ENCODE measurements at places on chromosomes 4 and X.

DNA sequence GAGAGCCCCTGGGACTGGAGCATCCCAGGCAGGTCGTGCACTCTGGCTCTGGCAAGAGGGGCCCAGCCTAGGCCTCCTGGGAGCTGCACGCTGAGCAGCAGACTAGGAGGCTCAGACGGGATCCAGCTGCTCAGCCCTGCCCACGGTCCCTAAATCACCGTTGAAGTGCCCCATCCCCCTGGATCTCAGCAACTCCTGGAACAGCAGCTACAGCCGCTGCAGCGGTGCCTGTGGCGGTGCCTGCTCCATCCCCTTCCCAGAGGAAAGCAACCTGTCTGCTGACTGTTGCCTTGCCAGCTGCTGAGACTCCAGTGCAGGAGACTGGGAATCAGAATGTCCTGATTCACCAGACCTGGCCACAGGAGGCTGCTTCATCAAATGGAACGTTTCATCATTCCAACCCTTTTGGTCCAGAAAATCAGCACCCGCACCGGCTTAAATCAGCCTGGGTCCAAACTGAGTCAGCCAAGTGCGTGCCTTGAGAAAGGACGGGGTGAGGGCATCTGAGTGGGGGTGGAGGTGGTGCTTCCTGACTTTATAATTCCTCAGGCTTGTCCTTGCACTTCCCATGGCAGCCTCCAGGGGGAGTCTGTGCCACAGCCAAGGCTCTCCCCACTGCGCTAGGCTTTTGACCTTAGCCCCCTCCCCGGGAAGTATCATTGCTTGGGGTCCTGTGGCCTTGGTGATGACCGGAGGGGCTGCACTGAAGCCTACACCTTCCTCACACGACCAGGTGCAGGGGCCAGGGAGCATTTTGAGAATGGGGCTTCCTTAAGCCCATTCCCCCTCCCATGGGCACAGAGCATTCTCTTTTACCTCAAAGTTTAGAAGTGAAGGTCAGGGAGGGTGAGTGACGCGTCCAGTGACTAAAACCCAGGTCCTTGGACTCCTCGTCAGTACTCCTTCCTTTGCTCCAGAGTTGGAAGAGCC, 6.5 kb downstream of the ZNF185 start:
- peak; percentile 53 for DNase-seq

DNA sequence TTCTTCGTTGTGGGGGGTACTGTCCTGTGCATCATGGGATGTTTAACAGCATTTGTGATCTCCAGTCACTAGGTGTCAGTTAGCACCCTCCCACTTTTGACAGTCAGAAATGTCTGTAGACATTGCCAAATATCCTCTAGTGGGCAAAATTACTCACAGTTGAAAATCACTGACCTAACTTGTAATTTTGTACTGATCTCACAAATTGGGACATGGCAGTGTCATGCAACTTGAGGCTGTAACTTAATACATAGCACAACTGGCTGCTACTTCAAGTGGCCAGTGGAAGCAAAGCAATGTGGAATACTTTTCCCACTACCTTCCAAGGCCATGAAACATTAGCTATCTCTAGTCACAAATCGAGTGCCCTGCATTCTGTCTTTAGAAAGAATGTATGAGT, 23.2 kb upstream of the TSPAN7 start:
- no peak for DNase-seq

DNA sequence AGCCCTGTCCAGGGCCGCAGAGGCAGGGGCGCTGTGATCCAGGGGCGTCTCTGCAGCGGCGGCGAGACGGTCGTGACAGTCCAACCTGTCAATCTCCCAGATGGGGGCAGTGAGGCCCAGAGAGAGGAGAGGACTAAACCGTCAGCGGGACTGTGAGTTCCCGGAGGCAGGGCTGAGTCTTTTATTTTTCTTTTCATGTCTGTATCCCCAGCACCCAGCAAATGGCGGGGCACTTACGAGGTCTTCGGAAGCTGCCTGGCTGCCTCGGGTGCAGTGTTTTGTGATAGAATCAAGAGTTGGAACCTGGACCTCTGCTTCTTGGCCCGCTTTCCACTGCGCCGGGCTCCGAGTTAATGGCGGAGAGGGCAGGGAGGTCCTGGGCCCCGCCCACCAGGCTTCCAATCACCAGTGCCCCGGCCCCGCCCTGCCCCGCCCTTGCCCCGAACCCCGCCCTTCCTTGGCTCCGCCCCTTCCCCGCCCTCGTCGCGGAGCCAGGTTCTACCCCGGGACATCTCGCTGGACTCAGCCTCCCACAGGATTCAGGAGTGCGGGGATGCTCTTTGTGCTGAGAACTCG, 35.3 kb upstream of the GRPEL1 start:
- peak; percentile 95 for DNase-seq

- DNase-seq, result peak; percentile 41
Observed at GRCh38 chrX:43969504-43970501, 3.4 kb downstream of the NDP start.

- DNase-seq, result no peak
Observed at GRCh38 chr4:10697086-10697485, 12.5 kb upstream of the CLNK start.

DNA sequence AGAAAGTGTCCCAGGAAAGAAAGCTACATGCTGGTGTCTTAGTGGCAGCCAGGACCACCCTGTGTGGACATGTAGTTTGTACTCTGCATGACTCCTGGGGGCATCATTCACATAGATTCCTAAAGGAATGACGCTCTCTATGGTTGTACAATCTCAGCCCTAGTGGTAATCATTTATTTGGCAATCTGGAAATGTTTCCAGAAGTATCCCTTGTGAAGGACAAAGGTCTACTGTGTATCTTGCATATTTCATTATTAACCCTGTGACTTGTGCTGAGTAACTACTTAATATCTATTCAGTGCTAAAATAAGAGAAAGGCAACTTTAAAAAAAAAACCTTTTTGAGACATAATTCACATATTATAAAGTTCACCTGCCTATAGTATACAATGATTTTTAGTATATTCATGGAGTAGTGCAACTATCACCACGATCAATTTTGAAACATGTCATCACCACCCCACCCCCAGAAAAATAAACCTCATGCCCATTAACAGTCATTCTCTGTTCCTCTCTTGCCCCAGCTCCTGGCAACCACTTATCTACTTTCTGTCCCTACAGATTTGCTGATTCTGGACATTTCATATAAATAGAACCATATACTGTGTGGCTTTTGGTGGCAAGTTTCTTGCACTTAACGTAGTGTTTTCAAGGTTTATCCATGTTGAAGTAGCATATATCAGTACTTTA, 51.7 kb downstream of the SHROOM3 start:
- DNase-seq, result no peak

- no peak for DNase-seq
Observed at GRCh38 chr4:88163336-88163735, 4.9 kb upstream of the ABCG2 start.

- no peak for DNase-seq
Observed at GRCh38 chr4:182699795-182700194, 217.4 kb downstream of the DCTD start.

- no peak for DNase-seq
Observed at GRCh38 chrX:151765026-151765425, 30.5 kb downstream of the CNGA2 start.

DNA sequence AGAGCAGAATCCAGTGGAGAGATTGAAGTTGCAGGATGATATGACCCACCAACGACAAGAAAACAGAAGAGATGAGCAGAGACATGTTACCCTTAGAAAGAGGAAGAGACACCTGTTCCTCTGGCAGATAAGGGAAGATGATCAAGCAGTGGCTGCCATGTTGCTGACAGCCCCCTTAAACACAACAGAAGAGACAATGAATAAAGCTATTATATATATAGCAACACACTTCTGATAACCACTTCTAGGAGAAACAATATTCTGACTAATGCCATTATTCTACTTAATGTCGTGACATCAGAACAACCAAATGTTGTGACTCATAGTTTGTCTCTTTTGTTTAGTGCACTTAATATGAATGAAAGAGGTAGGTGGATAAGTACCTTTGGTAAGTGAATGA, 44.9 kb downstream of the SH3RF1 start:
- DNase-seq, result no peak

DNA sequence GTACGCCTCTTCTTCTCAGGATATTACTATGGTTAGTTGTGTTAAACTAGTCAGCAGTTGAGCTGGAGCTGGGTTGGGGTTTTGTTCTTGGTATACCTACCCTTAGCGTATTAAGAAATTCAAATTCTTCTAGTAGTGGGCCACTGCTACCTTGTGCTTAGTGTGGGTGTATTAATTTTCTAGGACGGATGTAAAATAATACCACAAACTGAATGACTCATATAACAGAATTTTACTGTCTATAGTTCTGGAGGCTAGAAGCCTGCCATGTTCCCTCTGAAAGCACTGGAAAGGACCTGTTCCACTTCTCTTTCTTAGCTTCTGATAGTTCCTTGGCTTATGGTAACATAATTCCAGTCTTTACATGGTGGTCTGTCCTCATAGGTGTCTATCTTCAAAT, 1274.7 kb downstream of the ADGRL3 start:
- DNase-seq, result no peak

GRCh38 chrX:18041656-18042055, 179.0 kb downstream of the BEND2 start:
- no peak for DNase-seq

DNA sequence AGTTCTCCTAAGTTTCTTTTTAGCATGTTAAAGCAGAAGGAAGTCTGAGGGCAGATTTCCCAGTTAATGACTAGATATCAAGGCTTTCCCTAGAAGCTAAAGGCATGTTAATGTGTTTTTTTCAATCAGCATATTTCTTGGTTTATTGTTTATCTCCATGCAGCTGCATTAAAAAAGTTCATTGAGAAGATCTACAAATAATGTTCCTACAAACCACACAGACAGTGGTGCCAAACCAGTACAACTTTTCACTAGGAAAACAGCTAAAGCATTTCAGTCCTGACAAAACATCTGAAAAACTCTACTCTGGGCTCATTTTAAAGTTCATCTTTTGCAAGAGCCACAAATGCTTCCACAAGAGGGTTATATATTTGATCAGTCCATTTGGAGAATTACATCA, 320.0 kb downstream of the ADGRL3 start:
- no peak for DNase-seq

DNA sequence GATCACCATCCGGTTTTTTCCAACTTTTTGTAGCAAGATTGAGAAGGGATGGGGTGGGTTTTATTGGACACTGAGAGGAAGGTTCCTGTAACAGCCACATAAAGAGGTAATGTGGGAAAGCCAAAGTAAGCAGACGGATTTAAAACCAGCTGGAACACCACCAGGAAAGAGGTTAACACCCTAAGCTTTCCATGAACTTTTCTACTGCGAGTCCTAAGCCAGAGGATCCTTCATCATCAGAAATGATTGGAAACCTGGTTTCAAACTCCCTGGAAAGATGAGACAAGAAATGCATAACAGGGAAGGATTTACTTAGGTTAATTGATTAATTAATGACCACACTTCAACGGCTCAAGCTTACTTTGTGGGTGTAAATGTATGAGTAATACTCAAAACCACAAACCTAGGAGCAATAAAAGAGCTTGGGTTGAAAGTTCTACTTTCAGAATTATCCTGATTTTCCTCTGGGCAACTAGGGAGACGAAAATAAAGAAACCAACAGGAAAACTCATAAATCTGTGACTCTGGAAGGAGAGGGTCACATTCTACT, 91.5 kb downstream of the COX18 start:
- no peak for DNase-seq

DNA sequence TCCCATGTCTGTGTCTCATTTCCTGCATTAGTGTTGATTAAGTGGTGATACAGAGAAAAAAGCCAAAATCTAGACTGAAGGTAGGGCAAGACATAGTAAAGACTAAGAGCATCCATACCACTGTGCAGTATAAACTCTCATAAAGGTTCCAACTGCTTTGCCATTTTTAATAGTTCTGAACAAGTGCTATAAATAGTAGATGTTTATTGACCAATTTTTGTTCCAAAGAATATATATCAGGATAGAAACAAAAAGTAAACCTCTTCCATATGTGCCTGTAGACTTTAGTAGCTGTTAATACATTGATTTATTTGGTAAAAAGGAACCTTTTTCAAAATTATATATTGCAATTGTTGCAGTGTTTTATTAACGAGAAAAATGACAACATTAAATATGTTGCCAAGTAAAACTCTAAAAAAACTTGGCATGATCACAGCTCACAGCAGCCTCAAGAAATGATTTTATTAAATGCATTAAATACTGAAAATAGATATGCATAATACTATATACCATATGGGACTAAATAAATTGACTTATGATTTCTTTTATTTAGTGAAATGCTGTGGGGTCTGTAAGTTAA, 22.3 kb upstream of the AASDH start:
- DNase-seq, result no peak

DNA sequence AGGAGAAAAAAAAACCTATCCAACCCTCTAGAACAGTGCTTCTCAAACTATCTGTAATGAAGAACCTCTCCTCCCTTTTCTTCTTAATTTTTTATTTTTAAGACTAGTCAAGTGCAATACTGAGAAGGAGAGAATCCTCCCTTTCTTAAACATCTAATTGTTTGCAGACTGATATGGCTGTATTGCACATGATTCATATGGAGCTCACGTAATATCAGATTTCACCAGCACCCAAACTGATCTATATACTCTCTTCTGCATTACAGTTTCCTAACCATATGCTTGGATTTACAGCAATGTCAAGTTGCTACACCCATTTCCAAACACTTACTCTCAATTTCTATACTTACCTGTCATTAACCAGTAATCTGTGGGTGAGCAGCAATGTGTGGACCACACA, 9.5 kb downstream of the PRMT9 start:
- no peak for DNase-seq

DNA sequence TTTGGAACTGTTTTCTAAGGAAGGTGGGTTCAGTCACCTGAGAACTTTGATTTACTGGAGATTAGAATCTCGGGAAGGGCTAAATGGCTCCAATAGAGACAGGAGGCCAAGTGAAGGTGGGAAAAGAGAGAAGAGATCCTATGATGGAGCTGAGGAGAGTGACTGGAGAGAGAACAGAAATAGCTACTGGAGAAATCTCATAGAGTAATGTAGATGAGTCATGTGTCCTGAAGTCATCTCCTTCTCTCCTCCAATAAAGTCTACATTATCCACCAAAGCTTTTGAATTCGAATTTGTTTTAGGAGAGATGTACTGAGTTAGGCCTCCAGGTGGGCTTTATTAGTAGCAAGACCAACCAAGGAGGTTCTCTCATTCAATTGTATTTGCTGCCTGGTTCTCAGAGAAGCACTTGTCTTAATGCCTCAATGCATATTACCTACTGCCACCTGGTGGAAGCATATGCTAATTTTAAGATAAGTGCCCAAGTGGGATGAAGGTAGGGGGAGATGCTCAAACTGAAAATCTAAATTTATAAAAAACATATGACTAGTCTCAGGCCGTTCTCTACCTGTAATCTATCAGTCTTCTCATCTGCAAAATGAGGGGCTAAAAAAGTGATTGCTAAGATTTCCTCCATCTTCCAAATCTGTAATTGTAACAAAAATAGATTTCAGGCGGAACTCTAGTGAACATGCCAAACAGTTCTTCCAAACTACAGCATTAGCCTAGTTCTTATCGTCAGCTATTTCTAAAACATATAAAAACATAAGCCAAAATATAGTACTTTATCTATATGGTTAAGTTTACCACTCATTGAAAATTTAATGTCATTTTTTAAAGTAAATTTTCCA, 24.4 kb downstream of the TXK start:
- DNase-seq, result no peak

DNA sequence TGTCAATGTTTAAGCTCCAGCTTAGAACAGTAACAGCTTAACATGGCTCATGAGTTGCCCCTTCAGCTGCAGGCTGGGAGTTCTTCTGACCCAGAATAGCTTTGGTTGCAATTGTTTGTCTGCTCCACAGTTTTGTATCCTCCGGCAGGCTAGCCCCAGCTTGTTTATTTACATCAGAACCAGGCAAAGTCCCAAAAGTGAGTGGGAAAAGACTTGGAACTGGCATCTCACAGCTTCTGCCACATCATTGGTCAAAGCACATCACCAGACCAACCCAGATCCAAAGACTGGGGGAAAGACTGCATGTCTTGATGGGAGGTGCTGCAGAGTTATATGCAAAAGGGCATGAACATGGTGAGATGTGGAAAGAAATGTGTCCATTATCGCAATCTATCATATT, 231.2 kb upstream of the CPEB2 start:
- no peak for DNase-seq

Measured in mucosa of descending colon (tissue), 3 donors.